GM10248 (cell line): ENCODE measurements at places on chromosomes 4 and X.

DNA sequence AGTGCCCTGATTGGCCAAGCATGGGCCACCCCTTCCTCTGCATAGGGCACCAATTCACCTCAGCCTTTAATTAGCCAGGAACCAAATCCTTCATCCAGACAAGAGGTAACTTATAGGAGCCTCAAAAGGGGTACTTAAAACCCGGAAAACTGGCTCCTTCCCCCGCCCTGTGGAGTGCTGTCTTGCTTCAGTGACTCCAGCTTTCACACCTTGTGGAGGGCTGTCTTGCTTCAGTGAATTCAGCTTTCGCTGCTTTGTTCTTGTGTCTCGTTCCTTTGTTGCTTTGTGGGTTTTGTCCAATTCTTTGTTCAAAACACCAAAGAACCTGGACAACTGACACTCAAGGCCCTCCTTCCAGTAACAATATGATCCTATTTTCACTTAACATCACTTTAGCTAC lies 82.2 kb upstream of the FRG1 start:
- DNase-seq: no peak

- no peak for DNase-seq
Measured at GRCh38 chr4:40283413-40283812, 51.7 kb upstream of the CHRNA9 start.

- no peak for DNase-seq
Measured at GRCh38 chrX:149274516-149275105, 230.5 kb downstream of the IDS start.

DNA sequence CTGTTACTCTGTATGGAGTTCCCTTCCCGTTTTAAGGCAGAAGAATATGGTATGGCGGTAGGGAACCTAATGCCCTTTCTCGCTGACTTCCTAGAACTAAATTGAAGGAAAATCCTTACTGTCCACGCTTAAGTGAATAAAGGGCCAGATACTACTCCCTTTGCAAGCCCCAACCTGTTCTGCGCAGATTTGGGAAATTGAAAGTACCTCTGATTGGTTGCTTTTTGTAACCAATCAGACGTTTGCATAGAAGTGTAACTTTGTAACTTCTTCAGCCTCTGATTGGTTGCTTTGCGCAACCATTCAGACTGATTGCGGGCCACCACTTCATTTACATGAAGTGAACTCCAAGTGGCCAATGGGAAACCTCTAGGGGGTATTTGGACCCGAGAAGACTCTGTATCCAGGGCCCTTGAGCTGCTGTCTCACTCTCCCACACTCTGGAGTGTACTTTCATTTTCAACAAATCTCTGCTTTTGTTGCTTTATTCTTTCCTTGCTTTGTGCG lies 1.2 kb upstream of the TMEM33 start:
- DNase-seq: no peak
